ENCODE measurements at places on chromosomes 13 and 19.
A peak's percentile ranks its signal among the peaks of the same experiment; 100 is the strongest.

- no peak for DNase-seq
Observed at GRCh38 chr13:46640843-46641242, 87.9 kb downstream of the LRCH1 start.

GRCh38 chr19:5628919-5629481 is 6.1 kb downstream of the SAFB start:
- DNase-seq, result no peak

DNA sequence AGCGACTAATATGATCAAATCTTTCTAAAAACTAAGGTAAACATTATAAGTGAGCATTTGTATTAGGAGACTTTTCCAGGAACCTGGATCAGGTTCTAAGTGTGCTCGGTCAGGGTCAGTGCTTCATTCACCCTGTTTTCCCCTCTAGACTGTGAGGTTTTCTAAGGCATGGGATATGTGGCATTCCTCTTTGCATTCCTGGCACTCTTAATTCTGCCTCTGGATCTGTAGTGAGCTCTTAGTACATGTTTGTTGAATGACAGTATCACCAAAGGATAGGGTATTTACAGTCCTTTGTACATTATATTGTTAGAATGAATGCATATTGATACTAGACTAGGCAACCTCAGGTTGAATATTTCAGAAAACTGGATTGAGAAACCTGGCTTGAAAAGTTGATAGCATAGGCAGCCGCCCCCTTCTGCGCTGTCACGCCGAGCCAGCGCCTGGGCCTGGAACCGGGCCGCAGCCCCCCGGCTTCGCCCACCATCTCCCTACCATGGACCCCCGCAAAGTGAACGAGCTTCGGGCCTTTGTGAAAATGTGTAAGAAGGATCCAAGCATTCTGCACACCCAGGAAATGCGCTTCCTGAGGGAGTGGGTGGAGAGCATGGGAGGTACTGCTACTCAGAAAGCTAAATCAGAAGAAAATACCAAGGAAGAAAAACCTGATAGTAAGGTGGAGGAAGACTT is 156.5 kb downstream of the KCNRG start:
- DNase-seq, result no peak

GRCh38 chr13:113904411-113904810 is 40.5 kb upstream of the GAS6 start:
- no peak for DNase-seq

- DNase-seq, result peak; percentile 98
Observed at GRCh38 chr19:47256693-47257410, 527 bp downstream of the CCDC9 start.

DNA sequence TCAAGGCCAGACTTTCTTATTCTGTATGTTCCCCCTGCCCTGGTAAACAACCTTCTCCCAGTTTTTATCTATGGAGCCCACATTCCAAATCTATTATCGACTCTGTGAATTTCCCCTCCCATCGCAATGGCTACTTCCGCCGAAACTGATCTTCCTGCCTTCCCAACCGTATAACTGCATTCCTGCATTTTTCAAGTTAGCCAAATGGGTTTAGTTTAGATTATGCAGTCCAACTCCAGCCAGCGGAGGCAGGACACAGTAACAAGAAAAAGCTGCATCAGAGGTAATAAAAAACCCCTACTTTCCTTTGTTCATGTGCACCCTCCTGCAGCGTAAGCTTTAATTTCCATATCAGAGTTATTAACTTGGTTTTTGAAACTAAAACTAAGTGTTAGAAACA is 112.2 kb upstream of the ZNF91 start:
- no peak for DNase-seq

Data from left renal pelvis (tissue), 4 donors.